AG09319 (cell line): ENCODE measurements at places on chromosomes 3 and 15.

DNA sequence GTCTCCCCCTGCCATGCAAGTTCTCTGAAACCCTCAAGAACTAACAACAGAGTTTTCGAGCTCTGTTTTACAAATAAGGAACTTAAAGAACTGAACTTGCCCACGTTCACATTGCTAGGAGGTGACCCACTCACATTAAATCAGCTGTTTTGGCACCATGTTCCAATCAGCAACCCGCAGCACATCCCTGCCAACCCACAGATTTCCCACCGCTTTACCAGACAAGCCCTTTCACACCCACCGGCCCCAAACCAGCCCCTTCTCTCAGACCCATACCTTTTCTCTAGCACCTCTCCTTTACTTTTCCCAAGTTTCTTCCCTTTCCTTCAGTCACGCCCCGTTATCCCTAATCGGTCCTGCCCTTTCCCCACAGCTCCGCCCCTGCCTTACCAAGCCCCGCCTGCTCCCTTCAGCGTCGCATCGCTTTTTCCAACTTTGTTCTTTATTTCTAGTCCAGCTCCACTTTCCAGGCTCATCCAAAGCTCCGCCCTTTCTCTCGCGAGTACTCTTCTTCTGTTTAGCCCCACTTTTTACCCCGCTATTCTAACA is 804 bp upstream of the BRPF1 start:
- DNase-seq = no peak

DNA sequence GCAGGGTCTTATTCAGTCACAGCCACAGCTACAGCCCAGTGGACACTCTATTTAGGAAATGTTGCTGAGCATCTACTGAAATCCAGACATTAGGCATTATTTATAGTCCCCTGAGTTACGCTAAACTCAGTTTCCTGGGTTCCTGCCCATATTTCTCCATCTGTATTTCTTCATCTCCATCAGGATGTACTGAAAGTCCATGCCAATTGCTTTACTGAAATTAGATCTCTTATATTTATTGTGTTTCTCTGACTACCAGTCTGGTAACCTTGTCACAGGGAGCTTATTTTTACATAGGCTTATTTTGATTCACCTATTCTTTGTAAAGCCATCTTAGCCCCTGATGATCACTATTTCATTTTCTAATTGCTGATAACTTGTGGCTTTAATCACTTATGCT is 223.9 kb downstream of the TLE3 start:
- DNase-seq = no peak

DNA sequence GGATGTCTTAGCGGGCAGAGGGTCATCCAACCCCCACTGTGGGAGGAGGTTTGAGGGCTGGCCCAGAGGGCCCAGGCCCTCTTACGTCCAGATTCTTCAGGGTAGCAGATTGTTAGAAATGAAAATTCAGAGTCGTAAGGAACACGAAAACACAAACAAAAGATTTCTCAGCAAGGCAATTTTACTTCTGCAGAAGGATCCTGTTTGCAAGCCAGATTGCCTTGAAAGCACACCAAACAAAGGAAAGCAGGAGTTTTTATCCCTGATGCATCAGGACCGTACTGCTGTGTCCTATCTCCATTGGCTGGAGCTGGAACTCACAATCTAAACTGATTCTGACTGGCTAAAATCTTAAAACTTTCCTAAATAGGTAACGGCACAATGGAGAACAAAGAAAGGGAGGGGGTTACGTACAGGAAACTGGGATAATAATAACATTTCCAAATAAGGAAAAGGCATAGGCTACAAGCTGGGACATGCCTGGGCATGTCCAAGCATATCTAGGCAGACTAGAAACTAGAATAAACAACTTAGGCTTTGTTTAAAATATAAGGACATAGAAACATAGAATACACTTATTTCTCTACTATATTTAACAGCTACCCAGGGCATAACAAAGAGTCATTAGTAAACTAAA is 97.3 kb upstream of the C2CD4B start:
- DNase-seq = no peak

DNA sequence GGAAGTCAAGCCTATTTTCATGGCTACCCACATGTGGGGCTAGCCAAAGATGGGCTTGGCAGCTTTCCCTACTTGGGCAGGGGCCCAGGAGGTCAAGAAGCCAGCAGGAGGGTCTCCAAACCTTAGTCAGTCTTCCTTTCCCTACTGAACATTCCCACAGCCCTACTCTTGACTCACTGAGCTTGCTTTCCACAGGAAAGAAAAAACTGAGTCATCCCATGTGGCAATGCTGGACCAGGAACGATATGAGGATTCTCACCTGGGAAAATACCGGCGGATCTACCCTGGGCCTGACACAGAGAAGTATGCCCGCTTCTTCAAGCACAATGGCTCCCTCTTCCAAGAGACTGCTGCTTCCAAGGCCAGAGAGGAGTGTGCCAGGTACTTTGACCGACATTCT is 3.7 kb upstream of the NGRN start:
- DNase-seq = no peak

GRCh38 chr3:122350814-122351418 is 25.9 kb downstream of the CSTA start:
- DNase-seq = peak; percentile 4

GRCh38 chr15:77591968-77592613 is 40.6 kb downstream of the LINGO1 start:
- DNase-seq = no peak

- no peak for DNase-seq
Measured at GRCh38 chr3:88188436-88188835, 38.7 kb downstream of the C3orf38 start.

- DNase-seq = no peak
Measured at GRCh38 chr15:85452436-85452835, 72.0 kb downstream of the AKAP13 start.

DNA sequence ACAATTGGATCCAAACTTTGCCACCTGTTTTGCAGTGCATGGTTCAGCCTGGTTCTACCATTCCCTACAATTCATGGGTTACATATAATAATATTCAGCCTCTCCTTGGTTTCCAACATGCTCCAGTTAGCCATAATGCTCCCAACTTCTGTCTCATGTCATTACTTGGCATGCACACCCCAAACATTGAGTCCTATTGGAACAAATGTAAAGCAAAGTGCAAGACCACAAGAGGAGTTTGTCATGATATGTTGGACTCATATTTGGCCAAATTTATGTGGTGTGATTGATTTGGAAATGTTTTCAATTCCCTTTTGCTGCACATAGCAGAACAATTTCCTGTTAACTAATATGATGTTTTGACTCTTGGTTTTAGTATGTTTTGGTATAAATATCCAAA is 50.2 kb downstream of the KCNAB1 start:
- DNase-seq = no peak

GRCh38 chr15:92807971-92808571 is 92.1 kb upstream of the CHD2 start:
- no peak for DNase-seq

GRCh38 chr15:59169251-59169708 is 37.4 kb upstream of the LDHAL6B start:
- peak; percentile 48 for DNase-seq

DNA sequence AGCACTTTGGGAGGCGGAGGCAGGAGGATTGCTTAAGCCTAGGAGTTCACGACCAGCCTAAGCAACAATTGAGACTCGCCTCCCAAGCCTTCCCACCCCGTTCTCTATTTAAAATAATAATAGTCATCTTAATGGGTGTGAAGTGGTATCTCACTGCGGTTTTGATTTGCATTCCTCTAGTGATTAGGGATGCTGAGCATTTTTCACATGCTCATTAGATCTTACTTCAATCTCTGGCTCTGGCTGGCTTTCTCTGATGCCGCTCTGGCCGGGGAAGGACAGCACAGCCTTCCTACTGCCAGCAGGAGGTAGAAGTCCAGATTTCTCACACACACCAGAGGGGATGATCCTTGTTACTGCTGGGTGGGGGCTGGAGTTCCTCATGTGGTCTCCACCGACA is 7.4 kb upstream of the EIF4A2 start:
- no peak for DNase-seq

DNA sequence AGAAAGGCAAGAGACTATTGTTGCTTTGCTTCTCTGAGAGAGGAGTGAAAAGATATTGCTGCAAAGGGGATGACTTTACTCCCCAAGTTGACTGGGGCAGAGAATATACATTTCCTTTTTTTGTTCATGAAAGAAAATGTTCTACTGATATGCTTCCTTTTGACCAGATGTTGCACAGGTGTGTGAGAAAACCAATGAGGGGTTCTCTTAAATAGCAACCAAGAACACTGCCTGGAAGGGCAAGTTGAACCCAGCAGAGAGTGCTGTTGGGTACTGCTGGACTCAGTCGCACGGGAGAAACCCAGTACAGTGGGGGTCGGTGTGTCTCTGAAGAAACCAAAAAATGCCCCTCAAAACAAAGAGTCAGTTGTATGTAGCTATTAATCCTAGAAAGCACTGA is 101.2 kb downstream of the CHST2 start:
- no peak for DNase-seq

GRCh38 chr3:48151058-48151806 is 37.0 kb downstream of the CDC25A start:
- DNase-seq = peak; percentile 60

- no peak for DNase-seq
Measured at GRCh38 chr15:62348623-62349022, 183.5 kb upstream of the C2CD4B start.

GRCh38 chr3:170709046-170709445 is 123.2 kb upstream of the SLC7A14 start:
- peak; percentile 74 for DNase-seq

GRCh38 chr15:40776537-40777141 is 6.9 kb downstream of the C15orf62 start:
- no peak for DNase-seq

DNA sequence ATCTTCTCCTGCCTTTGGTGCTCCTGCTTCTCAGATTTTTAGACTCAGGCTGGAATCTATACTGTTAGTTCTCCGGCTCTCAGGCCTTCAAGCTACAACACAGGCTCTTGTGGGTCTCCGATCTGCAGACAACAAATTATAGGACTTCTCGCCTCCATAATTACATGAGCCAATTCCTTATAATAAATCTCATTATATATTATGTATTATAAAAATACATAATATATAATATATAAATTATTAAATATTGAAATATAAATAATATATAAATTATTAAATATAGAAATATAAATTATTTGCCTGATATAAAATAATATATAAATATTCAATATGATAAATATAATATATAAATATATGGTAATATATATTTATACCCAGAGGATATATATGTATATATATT is 1214.0 kb downstream of the ROBO2 start:
- DNase-seq = no peak

DNA sequence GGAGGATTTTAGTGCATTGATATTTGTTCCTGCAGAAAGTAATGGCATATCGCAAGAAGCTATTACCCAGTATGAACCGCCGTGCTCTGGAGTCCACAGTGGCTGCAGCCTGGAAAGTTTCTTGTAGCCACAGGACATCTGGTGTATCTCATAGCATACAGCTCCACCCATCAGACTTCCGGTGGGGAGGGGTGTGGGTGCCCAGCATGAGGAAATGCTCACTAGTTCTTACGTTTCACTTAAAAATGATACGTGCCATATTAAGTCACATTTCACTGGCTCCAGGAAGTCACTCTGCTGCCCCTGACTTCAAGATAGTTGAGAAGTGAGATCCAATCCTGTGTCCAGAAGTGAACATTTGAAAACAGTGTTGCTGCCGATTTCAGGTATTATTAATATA is 990.4 kb downstream of the GBE1 start:
- no peak for DNase-seq

DNA sequence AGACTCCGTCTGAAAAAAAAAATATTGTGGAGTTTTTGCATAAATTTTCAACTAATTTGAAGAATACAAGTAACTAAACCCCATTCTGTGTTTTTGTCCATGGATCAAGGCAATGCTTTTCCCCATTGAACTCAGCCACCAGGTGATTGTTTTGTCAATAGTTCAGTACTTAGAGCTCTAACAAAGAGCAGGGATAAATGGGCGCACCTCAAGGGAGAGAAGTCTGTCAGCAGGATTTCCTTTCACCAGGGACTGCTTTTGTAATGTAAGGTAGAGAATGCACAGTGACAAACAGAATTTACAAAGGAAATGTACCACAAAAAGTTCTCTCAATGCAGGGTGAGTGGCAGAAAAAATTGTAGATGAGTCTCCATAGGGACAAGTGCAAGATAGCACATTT is 10.8 kb upstream of the ATP13A5 start:
- DNase-seq = no peak

- no peak for DNase-seq
Measured at GRCh38 chr3:173138026-173138425, 3.0 kb downstream of the SPATA16 start.
